ENCODE measurements at places on chromosomes 3 and 15. TPM values are rescaled to one million over a fixed set of nuclear protein-coding genes. Genes with fewer than 3 reads are reported as not detected.

PCNP gene
- total RNA-seq = 109 TPM

PAK6 gene
- not detected for total RNA-seq

CCDC71 gene
- 38.3 TPM for total RNA-seq

SH3GL3 gene
- 1.5 TPM for total RNA-seq

TTC21A gene
- 12.9 TPM for total RNA-seq

PLA2G4B gene
- total RNA-seq = 3.3 TPM

DNA sequence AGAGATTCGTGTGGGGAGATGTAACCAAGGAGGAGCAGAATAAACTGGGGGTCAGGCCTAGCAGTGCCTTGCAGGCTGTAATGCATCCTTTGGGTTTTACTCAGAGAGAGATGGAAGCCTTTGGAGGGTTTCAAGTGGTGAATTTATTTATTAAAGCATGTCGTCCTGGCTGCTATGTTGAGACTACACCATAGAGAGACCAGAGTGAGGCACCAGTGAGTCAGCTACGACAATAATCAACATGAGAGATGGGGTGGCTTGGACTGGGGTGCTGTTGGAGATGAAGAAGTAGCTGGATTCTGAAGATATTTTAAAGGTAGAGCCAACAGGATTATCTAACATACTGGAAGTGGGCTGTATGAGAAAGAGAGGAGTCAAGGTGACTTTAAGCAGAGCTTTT is 335.3 kb upstream of the ARHGEF26 start:
- DNase-seq = no peak

DNA sequence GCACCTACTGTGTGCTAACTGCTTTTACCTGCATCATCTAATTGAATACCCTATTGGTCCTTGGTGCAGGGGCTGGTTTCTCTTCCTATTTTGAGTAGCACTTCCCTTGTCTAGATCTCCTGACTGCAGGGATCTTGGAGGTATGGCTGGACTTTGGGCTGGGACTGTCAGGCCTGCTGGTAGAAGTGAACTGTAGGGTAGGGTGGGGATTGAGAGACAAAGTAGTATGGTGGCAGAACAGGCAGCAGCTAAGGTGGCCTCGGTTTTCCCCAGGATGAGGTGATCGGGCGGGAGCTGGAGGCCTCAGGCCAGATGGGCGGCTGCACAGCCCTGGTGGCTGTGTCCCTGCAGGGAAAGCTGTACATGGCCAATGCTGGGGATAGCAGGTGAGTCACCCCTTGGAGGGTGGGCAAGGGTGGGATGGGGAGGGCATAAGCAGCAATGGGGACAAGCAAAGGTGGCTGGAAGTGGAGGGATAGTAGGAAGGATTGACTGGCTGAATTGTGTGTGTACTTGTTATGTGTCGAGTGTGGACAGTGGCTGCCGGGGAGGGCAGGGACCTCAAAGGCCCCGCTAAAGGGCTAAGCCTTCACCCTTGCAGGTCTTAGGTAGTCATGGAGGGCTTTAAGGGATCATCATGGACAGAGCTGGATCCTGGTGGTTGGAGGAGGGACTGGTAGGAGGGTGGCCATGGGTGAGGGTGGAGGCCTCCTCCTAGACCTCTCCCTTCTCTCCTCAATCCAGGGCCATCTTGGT is 2.0 kb downstream of the PPM1M start:
- DNase-seq = no peak

GRCh38 chr3:64392001-64392400 is 166.7 kb upstream of the PRICKLE2 start:
- no peak for DNase-seq

GRCh38 chr3:72659596-72659995 is 188.6 kb downstream of the SHQ1 start:
- no peak for DNase-seq

DNA sequence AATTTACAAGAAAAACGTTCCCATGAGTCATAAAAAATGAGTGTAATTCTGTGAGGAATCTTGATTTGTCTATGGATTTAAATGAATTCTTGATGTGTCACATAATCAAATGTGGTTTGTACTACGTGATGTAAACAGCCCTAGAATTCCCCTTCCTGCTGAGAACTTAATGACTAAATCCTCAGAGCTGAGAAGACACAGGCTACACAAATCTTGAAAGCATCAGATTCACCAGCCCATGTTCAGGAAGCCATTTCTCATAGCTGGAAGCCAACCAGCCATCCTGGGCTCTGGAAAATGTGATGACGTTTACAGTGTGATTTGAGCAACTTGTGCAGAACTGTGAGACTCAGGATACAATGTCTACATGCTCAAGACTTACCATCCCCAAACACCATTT is 193.7 kb upstream of the MME start:
- no peak for DNase-seq

GRCh38 chr15:97991972-97992541 is 31.6 kb downstream of the ARRDC4 start:
- DNase-seq = no peak

DNA sequence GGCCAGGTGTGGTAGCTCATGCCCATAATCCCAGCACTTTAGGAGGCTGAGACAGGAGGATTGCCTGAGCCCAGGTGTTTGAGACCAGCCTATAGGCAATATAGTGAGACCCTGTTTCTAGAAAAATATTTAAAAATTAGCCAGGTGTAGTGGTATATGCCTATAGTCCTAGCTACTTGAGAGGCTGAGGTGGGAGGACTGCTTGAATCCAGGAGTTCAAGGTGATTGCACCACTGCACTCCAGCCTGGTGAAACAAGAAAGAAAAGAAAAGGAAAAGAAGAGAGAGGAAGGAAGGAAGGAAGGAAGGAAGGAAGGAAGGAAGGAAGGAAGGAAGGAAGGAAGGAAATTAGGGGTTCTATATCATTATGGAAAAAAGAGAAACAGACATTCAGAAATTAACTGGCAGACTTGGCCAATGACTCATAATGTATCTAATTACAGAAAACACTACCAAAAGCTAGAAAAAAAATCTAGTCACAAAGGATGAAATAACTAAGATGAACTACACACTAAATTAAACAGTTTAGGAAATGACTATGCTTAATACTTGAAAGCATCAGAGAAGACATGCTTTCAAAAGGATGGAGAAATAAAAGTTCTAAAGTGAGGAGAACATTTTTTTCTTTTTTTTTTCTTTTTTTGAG is 45.4 kb upstream of the TERB2 start:
- no peak for DNase-seq

DNA sequence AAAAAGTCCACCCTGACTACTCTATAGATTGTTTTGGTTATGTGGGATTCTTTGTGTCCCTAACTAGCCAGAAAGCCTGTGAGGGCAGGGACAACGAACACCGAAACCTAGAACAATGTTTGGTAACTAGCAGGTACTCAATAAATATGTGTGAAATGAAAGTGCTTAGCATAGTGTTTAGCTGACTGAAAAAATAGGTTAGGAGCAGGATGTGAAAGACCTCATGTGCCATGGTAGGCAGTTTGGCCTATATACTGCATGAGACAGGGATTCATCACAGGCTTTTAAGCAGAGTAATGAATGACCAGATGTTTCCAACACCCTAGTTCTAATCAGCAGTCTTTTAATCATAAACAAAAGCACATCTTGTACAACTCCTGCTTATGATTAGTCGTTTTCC is 64.2 kb downstream of the MYO5A start:
- DNase-seq = no peak

DNA sequence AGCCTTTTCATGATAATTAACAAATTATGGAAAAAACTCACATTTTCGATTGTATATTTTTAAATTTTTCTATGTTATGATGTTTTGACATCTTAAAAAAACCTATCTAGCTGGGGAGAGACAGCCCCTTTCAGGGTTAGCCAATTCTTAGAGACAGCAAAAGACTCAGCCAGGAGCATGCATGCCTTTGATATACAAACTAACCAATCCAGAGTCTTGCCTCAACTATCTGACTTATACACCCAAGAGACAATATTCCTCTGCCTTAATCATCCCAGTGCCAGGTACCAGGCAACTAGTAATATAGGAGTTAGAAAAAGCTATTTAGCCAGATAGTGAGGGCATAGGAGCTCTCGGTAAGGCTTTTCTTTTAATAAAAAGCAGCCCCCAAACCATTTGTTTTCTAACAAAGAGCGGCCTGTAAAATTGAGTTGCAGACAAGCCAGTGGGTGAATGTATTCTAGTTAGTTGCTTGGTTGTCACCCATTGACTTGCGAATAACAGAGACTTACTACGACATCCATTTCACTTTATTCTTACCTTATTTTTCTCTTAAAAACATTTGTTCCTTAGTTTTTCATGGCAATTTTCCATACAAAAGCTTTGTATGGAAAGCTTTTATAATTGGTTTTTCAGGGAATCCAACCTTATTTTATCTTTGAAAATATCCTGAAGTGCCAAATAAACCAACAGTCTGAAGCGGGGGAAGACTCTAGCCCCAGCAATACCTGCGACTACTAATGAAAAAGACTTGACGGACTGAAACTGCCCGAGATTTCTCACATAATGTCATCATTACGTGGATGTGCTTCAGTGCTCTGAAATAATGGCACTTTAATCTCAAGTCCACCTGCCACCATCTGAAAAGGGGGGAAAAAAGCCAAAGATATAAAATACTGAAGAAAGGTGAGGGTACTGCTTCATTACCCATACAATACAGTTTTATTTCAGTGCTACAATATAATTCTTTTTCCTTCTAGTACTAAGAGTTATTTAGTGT is 64.6 kb upstream of the ATP2C1 start:
- DNase-seq = no peak

DNA sequence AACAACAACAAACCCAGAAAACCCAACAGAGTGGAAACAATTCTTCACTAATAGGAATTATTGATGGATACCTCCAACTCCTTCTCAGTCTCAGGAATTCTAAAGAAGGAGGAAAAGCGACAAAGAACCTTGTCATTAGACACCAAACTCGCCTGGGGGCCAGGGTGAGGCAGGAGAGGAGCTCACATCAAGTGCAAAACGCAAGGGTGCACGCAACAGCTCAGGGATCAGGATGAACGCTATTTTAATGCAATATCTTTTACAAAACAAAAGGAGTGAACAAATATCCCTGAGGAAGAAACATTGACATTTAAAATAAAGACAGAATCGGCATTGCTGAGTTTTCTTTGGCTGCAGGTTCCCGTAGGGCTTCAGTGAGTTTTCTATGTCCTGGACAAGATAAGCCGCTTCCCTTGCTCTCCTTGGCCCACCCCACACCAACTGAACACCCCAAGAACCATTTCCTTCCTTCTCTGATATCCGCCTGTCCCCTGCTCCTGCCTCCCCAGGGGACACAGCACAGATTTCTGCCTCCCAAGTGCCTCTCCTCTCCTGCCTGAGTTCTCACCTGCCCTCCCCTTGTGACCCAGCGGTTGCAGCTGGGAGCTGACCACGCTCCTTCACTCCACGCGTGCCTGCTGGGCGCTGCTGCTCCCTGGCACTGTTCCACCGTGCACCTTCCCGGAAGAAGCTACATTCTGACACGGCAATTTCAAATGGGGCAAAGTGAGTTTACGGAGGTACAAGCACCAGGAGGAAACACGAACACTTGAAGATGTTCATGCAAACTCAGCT is 63.0 kb downstream of the ATP10A start:
- no peak for DNase-seq

DNA sequence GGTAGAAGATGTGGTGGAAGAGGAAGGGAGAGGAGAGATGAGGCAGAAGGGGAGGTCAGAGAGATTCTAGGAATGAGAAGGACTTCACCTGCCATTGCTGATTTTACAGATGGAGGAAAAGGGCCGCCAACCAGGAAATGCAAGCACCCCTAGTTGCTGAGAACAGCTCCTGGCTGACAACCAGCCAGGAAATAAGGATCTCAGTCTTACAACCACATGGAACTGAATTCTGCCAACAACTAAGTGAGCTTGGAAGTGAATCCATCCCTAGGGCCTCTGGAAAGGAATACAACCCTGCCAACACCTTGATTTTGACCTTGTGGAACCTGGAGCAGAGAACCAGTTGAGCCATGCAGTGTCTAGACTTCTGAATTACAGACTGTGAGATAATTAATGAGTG is 86.6 kb downstream of the EDEM1 start:
- DNase-seq = no peak

- no peak for DNase-seq
Observed at GRCh38 chr15:25796395-25796794, 66.7 kb downstream of the ATP10A start.

GRCh38 chr3:163730684-163731083 is 1347.6 kb downstream of the SI start:
- DNase-seq = no peak

DNA sequence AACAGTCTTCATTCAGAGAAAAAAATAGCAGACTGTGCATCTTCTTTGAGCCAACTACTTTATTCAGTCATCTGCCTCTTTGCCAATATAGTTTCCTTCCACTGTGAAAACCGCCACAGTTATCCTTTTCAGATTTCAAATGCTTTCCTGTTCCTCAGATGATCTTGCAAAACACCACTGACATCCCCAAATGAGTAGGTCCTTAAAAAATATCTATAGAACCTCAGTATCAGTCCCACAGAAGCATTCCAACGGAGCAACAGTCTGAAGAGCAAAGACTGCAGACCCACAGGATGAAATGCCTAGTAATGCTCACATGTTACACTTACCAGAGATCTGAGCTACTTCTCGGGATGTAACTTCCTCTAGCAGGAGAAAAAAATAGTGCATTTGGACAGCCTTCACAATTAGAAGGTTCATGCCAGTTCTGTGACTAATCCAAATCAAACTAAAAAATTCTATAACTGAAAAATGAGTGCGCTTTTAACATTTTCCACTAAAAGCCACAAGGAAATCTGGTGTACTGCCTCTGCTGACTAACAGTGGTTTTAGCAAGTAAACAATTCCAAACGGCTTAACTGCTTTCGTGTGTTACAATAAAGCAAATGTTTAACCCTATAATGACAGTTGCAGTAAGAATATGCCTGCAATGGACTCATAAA is at the start of gene ANKRD28:
TSS of gene ANKRD28 (minus strand) at position 338 of the 662 bp plus-strand sequence. CDS start 1,458 bp downstream, outside the sequence.
- no peak for DNase-seq

DNA sequence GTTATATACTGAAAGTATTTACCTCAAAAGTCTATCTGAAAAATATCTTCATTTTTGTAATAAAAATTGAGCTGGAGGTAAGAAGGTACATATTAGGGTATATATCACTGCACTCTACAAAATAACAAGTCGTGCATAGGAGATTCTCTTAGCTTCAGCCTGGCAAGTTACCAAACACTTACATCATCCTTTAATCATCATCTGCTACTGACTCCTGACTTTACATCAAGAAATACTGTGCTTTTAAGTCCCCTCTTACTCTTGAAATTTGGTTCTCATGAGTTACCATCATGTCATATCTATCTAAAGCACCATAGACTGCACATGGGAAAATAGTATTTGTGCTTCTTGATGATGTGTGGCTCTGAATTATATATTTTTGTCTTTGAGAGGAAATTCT is 50.8 kb downstream of the LYSMD4 start:
- DNase-seq = no peak

GRCh38 chr3:195003006-195003892 is 267.7 kb downstream of the XXYLT1 start:
- peak; percentile 68 for DNase-seq

GRCh38 chr3:96991800-96992365 is 177.5 kb downstream of the EPHA6 start:
- DNase-seq = no peak

- peak; percentile 15 for DNase-seq
Observed at GRCh38 chr15:33675246-33675645, 293.1 kb upstream of the CHRM5 start.

DNA sequence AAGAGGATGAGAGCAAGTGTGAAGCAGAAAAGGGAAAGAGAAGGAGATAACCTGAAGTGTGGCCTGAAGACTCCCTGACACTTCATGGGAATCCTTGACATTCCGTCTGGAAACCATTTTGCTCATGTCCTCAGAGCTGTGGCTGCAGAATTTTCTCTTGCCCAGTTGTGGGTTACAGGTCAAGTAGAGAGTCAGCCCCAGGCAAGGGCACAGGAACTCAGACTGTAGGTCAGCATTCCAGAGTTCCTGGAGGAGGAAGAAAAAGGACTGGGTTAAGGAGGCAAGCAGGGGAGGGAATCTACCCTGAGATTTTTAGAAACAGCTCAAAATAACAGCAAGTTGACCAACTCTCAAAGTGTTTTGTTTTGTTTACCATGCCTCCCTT is 4.1 kb upstream of the THSD4 start:
- DNase-seq = no peak
